ENCODE measurements at places on chromosomes 6 and 20.
A peak's percentile ranks its signal among the peaks of the same experiment; 100 is the strongest.

DNA sequence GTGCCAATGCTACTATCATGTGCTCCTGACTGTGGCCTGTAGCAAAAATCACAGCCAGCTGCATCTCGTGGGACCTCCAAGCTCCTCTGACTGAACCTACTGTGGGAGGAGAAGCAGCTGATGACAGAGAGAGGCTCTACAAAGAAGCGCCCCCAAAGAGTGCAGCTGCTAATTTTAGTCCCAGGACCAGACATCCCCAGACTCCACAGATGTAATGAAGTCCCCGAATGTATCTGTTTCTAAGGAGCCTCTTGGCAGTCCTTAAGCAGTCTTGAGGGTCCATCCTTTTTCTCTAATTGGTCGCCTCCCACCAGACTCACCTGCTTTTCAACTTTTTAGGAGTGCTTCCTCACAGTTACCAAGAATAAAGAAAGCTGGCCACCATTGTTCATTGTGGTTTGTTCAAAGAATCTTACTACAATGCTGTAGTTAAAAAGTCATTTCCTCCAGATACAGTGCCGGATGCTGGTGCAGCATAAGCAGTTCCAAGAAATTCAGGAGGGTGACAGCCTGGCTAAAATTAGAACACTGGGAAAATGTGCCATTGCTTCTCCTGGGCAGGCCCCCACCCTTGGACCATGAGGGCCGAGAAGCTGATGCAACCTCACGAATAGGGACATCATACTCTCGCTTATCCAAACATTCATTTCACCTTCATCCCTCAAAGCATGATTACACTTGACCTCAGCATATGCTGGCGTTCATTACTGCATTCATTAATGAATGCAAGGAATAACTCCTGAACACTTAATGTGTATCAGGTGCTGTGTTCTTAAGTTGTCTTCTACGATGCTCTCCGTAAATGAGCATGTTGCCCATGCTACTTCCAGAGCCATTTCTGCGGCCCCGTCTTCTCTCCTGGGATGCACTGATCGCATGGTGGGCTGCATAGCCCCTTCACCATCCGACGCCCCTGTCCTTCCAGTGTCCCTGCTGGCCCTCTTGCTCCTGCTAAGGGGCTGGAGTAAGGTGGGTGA, 66.4 kb downstream of the LY86 start:
- peak overlapping the region; percentile 66 for H3K4me3 ChIP-seq
- no peaks in the 10 kb centered on the region for H3K27me3 ChIP-seq
- H3K4me1 ChIP-seq: peaks cover 89% of the 10 kb centered on the region
- DNase-seq: peak; percentile 43
- peak overlapping the region; percentile 99 for H3K27ac ChIP-seq
- H3K36me3 ChIP-seq: peaks cover 31% of the 10 kb centered on the region

- peaks cover 3% of the 10 kb centered on the region for H3K4me1 ChIP-seq
- H3K4me3 ChIP-seq: no peak overlapping the region
- DNase-seq: no peak
- no peaks in the 10 kb centered on the region for H3K27me3 ChIP-seq
- H3K36me3 ChIP-seq: no peaks in the 10 kb centered on the region
These were observed 242.2 kb downstream of the HIVEP2 start for GRCh38 chr6:142702501-142703460.

GRCh38 chr6:129390900-129391299, 319.1 kb downstream of the ARHGAP18 start:
- no peak overlapping the region for H3K27ac ChIP-seq
- H3K4me1 ChIP-seq: no peaks in the 10 kb centered on the region
- no peaks in the 10 kb centered on the region for H3K36me3 ChIP-seq
- no peak for DNase-seq
- no peak overlapping the region for H3K4me3 ChIP-seq

- peak overlapping the region; percentile 78 for H3K27ac ChIP-seq
- no peak for DNase-seq
- H3K4me3 ChIP-seq: no peak overlapping the region
- H3K36me3 ChIP-seq: no peaks in the 10 kb centered on the region
- H3K4me1 ChIP-seq: peaks cover 53% of the 10 kb centered on the region
- peaks cover 2% of the 10 kb centered on the region for H3K27me3 ChIP-seq
These were observed 86.7 kb upstream of the BACH2 start for GRCh38 chr6:90383196-90383822.

GRCh38 chr6:19268117-19268516, 569.1 kb upstream of the ID4 start:
- no peaks in the 10 kb centered on the region for H3K36me3 ChIP-seq
- H3K4me1 ChIP-seq: no peaks in the 10 kb centered on the region
- H3K4me3 ChIP-seq: no peak overlapping the region
- H3K27ac ChIP-seq: no peak overlapping the region
- DNase-seq: no peak

DNA sequence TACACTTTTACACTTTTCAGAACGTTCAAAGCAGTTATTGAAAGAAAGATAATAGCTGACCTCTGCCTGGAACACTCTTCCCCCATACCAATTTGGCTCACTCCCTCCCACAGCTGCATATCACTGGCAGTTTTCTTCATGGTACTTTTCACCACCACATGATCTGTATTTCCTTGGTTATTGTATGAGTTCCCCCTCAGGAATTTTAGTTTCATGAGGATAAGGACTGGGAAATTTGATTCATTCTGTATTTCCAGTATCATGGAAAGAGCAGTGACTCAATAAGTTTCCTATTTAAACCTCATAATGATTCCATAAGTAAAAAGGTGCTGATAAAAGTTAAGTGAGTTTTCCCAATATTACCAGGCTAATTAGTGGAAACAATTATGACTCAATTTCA, 16.0 kb downstream of the HTR1B start:
- no peak overlapping the region for H3K27ac ChIP-seq
- no peaks in the 10 kb centered on the region for H3K36me3 ChIP-seq
- H3K27me3 ChIP-seq: no peaks in the 10 kb centered on the region
- no peak overlapping the region for H3K4me3 ChIP-seq
- no peak for DNase-seq

DNA sequence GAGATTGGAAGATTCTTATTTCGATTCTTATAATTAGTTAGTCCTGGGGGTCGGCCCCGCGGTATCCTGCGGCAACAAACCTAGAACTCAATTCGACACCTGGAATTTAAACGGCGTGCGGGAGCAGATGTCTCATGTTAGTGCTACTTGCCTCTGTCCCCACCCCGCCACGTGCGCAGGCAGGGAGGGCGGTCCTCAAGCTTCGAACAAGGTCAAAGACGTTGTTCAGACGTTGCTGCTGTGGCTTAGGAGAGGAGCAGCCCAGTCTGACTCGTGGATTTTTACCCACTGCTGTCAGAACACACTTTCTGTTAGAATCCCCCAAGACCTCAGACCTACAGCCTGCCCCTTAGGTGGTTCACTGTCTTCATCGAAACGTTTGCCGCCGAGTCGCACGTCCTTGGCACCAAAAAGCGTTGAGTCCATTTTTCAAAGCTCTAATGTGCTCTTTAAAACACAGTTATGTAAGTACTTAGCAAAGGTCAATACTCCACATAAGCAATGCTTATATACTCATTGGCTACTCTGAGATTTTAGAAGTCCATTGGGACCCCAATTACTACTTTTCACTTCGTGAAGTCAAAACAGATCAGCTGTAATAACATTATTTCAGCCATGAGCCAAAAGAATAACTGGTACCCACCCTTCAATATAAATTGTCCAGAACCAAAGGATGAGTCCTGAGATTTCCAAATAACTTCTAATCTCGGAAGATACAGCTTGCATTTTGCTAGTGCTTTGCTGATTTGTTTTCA, 2.7 kb upstream of the C6orf62 start:
- peaks cover 36% of the 10 kb centered on the region for H3K36me3 ChIP-seq
- DNase-seq: no peak
- H3K4me1 ChIP-seq: peaks cover 25% of the 10 kb centered on the region
- H3K4me3 ChIP-seq: peak overlapping the region; percentile 99

DNA sequence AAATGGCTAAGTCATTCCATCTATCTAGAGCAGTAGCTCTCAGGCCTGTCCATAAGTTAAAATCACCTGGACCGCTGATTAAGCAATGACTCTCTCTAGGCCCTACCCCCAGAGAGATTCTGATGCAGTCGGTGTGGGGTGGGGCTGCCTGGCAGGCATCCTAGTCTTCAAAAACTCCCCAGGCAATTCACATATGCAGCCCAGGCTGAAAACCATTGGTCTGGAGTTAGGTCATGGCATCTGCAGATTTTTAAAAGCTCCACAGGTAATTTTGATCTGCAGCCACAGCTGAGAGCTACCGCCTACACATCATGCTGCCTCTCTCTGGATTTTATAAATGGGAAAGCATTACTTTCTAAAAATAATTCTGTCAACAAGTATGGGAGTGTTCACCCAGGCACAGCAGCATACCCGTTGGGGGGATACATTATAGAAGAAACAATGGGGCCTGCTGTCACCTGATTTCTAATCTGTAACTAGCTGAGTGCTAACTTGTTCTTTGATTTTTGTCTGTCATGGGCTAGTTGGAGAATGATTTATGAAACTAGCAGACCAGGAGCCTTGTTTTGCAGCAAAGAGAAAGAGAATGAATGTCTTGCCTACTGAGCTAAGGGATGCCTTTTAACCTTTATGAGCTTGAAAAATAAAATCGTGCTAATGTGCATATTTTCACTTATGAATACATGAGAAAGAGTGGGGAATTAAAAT, 44.1 kb upstream of the ATXN1 start:
- peaks cover 6% of the 10 kb centered on the region for H3K36me3 ChIP-seq
- H3K27me3 ChIP-seq: peaks cover 14% of the 10 kb centered on the region
- no peak overlapping the region for H3K4me3 ChIP-seq

- DNase-seq: no peak
- no peak overlapping the region for H3K4me3 ChIP-seq
- H3K36me3 ChIP-seq: no peaks in the 10 kb centered on the region
- H3K27me3 ChIP-seq: peaks cover 61% of the 10 kb centered on the region
- H3K4me1 ChIP-seq: no peaks in the 10 kb centered on the region
These were observed 2.4 kb upstream of the SCGN start for GRCh38 chr6:25649611-25650010.

- DNase-seq: no peak
- no peak overlapping the region for H3K4me3 ChIP-seq
- no peaks in the 10 kb centered on the region for H3K36me3 ChIP-seq
- H3K27ac ChIP-seq: no peak overlapping the region
- H3K27me3 ChIP-seq: peaks cover 7% of the 10 kb centered on the region
These were observed 200.5 kb upstream of the PHACTR1 start for GRCh38 chr6:12516070-12516469.

GRCh38 chr6:25050356-25050755, 114.6 kb upstream of the RIPOR2 start:
- peak; percentile 38 for DNase-seq
- H3K4me1 ChIP-seq: peaks cover 50% of the 10 kb centered on the region
- peak overlapping the region; percentile 50 for H3K4me3 ChIP-seq
- no peaks in the 10 kb centered on the region for H3K36me3 ChIP-seq
